Stimulated activated CD8-positive, alpha-beta memory T cell treated with anti-CD3 and anti-CD28 coated beads, Interleukin-7, amount 100 ng/mL, for 1 hour (primary cell): ENCODE measurements at places on chromosomes 11 and 22.

GRCh38 chr11:35803115-35803514, 140.5 kb downstream of the TRIM44 start:
- DNase-seq = no peak

- DNase-seq = no peak
Observed at GRCh38 chr22:24106385-24107381, 74.6 kb upstream of the SUSD2 start.

DNA sequence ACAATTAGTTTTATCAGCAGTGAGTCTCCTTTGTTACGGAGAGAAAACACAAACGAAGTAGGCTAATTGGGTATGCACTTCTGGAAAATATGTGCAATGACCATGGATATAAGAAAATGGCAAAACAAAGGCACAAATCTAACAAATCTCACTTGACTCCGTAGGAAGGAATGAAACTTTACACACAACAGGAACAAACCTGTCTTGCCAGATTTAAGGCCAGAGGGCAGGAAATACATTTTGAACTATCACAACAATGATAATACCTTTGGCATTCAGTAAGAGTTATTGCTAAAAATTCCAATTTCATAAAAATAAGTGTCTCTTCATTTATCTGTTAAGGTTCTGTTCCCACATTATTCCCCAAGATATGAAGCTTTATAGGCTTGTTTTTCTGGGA, 36.6 kb downstream of the SLC25A17 start:
- no peak for DNase-seq

GRCh38 chr11:72231396-72232259, 7.1 kb downstream of the INPPL1 start:
- DNase-seq = no peak

DNA sequence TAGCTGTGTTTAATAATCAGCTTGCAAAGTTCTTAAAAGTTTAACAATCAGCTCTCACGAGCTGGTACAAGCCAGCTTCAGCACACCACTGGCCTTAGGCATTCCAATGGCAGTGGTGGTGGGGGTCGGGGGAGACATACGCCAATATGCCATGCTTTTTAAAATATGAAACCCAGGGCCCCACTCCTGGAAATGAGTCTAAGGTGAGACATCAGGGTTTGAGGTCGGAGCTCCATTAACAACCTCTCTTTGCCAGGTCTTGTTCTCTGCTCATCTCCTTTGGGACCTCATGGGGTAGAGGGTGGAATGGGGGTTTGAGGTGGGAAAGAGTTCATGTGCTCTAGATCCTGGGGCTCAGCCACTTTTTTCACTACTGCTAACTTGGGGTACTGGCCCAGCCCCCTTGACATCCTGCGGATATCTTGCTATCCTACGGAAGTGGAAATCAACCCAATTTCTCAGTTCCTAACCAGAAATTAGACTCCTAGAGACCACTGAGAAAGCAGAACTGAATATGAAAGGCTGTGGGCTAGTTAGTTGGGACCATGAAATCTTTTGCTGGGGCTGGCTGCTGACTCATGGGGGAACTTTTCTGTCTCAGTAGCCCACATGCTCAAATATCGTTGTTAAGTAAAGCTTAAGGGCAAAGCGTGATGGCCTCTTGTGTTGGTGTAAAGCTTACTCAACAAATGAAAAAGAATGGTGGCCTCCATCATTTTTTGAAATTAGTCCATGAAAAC, 90.1 kb downstream of the PDHX start:
- DNase-seq = no peak

DNA sequence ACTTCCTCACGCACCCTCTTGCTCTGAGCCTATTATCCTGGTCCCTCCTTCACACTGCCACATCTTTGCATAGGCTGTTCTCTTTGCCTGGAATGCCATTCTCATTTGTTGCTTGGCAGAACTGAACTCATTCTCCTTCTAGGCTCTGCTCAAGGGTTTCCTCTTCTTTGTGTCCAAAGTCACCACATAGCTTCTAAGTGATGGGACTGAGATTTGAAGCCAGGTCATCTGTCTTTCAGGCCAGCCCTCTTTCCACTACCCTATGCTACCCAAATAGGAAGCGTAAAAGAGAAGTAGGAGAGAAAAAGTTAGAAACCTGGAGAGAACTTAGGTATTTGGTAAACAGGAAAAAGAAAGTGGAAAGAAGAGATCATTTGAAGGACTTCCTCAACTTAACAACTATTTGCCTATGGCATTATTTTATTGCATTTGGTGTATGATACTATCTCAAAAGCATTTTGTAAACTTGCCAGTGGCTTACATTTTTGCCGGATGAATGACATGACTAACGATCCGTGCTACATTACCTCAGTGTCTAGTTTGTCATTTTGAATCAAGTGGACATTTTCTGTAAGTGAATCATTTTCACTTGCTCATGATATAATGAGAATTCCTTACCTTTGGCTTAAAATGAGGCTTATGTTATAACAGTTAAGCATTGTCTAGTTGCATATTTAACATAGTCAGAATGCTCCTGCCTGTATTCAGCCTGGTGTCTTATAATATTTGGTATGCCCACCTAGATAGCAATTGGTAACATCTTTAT, 18.5 kb downstream of the NF2 start:
- DNase-seq = no peak

DNA sequence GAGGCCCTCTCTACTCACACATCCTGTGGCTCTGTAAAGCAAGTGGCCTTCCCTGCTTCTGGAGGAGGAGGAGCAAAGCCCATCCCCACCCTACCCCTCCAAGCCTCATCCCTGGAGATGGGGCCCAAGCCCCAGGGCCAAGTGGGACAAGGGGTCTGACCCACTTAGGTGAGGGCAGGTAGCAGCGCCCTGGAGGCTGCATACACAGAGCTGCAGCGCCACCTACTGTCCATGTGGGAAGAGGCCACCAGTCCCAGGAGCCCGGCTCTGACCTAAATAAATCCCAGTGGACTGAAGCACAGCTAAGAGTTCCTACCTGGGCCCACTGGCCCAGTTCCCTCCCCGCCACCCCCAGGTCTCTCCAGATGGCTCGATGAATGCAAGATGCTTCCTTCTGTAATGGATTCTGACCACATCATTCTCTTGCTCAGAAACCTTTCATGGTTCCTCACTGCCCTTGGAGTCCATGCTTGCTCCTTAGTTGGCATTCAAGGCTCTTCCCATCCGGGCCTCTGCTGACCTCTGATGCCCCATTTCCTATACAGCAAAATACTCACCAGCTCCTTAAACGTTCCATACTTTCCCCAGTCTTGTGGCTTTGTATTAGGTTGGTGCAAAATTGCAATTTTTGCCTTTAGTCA, 62.1 kb downstream of the THAP12 start:
- peak; percentile 70 for DNase-seq

GRCh38 chr11:926341-926916, 759 bp downstream of the AP2A2 start:
- DNase-seq = no peak

- no peak for DNase-seq
Observed at GRCh38 chr11:24356501-24356900, 140.4 kb upstream of the LUZP2 start.

- no peak for DNase-seq
Observed at GRCh38 chr11:120212259-120212878, 1.5 kb downstream of the OAF start.

DNA sequence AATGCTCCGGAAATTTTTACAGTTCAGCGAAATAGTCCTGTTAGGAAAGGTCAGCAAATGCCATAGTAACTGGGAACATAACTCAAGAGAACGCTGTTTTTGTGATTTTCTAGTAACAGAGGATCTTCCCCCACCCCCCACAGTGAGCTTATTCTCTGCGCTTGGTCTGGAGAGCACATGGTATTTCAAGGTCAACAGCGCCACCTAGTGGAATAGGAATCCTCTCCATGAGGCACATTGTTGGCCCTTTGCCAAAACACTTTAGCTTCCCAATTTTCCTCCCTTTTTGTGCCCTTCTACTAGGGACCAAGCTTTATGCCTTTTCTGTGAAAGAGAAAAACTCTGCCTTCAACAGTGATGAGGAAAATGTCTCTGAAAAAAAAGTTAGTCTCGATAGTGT, 13.2 kb upstream of the OR4C12 start:
- no peak for DNase-seq

DNA sequence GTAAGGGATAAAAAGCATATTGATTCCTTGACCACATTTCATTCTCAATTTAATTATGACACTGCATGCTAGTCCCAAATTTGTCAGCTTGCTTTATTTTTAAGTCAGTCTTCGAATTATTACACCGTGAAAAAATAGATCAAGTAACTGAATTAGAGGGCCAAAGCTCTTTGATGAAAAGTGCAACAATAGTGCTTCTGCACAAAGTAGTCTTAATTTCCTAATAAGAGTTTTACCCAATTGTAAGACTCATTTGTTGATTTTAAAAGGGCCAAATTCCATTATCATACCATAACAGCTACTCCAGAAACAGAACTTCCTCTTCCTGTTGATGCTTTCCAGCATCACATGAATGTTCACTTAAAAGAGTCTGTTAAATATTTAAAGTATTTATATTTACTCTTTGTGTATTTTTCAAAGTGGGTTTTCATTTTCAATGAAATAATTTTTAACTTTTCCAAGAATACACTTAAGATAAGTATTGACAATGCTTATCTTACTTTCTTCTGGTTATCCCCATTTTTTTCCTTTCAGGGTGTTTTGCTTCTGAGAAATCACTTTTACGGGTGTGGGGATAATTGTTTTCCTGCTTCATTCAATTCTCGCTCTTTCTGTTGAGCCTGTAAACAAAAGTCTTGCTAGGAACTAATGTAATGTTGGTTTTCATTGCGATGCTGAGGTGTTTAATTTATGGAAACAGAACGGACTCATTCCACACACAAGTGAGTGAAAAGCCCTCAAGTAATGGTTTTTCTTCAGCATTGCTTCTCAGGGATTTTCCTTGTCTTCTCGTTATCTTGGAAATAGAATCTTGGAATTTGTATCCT, 2.1 kb downstream of the ARHGEF12 start:
- no peak for DNase-seq

GRCh38 chr22:22062306-22062793, 79.8 kb upstream of the TOP3B start:
- no peak for DNase-seq

DNA sequence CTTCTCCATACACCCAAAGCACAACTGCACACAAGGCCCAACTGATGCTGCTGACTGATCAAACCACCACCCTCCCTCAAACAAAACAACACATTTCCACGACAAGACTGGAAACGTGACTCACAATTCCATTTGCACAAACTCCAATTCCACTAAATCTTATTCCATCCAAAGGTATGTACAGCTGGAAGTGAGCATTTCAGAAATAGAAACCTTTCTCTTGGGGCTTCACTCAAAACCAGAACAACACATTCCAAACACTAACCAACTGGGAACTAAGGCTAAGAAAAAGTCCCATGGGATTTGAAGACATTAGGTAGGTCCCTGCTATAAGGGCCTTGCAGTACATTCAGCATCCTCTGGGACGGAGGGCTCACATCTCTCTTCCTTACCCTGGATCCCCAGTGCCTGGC, 19.6 kb downstream of the MORC2 start:
- DNase-seq = no peak

DNA sequence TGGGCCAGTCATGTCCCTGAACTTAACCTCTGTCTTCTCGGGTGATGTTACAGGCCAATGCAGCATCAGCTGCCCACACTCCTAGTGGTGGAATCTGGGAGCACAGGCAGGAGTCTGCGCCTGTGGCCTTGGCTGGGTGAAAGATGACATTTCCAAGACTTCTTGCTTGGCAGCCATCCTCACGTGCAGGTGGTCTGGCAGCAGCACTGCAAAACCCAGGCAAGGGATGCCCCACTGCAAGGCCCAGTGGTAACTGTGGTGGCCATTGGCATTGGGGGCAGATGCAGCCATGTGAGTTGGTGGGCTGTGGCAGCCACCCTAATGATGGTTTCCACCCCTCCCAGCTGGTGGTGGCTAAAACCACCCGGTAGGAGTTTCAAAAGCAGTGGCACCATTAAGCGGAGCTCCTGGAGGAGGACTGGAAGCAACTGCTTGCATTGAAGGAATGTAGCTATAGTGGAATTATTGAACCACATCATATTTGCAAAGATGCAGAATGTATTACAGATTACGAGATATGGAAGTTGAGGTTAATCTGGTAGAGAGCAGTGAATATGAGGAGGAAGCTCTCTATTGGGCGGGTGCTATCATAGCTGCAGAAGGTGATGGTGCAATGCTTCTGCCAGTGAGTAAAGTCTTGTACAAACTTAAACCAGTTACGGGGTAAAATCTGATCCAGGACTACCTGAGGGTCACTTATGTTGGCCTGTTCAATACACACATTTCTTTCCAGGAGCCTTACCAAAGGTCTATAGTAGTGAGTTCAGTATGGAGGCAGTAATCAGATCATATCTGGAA, 120.7 kb upstream of the TOP3B start:
- DNase-seq = no peak

- DNase-seq = no peak
Observed at GRCh38 chr11:30322191-30322590, 713 bp upstream of the ARL14EP start.

GRCh38 chr22:43000441-43001175, 14.3 kb downstream of the PACSIN2 start:
- DNase-seq = no peak

DNA sequence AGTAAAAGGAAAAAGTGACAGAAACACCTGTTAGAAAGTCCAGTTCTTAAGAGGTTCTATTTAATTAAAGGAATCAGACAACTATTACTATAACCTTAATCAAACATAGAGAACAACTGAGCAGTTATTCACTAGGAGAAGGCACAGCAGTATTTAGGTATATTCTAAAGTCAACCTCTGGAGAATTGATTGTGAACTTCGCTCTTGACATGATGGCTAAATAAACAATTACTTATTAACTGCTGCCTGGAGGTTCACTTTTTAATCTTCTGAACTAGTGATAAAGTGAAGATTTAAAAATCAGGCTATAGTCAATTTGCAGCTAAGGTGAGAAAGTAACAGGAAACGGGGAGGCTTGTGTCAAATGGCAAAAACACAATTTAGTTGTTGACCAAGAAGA, 557.3 kb downstream of the FAM181B start:
- no peak for DNase-seq

GRCh38 chr11:110728883-110729282, 16.6 kb upstream of the ARHGAP20 start:
- DNase-seq = no peak

- DNase-seq = no peak
Observed at GRCh38 chr11:11247086-11247485, 106.0 kb downstream of the CSNK2A3 start.

- no peak for DNase-seq
Observed at GRCh38 chr11:83140691-83141455, 16.1 kb upstream of the PCF11 start.

GRCh38 chr22:29359469-29359868, 28.9 kb downstream of the AP1B1 start:
- DNase-seq = no peak

DNA sequence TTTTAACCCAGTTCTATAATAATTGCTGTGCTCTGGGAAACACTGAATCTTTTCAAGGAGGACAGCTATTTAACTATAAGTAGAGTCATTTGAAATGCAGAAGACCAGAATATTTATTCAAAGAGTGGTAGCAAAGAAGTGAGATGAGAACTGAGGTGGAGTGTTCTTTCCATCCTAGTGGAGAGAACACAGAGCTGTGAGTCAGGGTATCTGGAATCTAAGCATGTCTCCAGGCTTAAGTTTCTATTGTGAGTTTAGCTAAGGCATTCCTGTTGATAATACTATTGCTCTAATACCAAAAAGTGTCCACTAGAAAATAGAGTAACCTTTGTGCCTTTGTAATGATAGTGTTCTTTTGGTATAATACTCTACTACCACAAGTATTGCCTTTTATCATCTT, 32.4 kb downstream of the JAM3 start:
- no peak for DNase-seq
